ENCODE measurements at places on chromosomes 7 and 10. TPM values are rescaled to one million over a fixed set of nuclear protein-coding genes. Genes with fewer than 3 reads are reported as not detected.
A peak's percentile ranks its signal among the peaks of the same experiment; 100 is the strongest.

GRCh38 chr7:99193527-99194220 is 14.2 kb downstream of the KPNA7 start:
- no peak for DNase-seq
- H3K4me1 ChIP-seq = no peaks in the 10 kb centered on the region
- no peaks in the 10 kb centered on the region for H3K27me3 ChIP-seq
- H3K4me3 ChIP-seq = no peak overlapping the region
- H3K27ac ChIP-seq = no peak overlapping the region

Gene CTNNA3
- total RNA-seq = 27.9 TPM

Gene NKX1-2
- total RNA-seq = not detected

DNA sequence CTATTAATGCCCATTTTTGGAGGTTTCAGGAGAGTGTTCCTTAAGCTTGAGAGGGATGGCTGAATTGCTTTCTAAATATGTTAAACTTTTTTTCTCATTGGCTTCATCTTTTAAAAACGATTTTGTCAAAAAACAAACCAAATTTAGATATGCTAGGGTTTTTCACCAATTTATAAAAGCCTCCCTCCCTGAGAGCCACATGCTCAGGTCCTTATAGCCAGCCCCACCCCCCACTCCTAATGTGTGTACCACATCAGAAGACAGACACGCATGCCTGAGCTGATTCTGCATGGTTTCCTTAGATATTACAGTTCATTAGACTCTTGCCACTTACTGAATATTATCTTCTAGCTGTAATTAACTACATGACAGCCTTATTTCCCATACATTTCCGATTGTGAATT is 2.0 kb downstream of the CUL1 start:
- H3K27ac ChIP-seq = peak overlapping the region; percentile 99
- peak; percentile 46 for DNase-seq
- H3K27me3 ChIP-seq = no peaks in the 10 kb centered on the region
- H3K4me3 ChIP-seq = peak overlapping the region; percentile 64
- no peaks in the 10 kb centered on the region for H3K36me3 ChIP-seq

Gene NEUROG3
- total RNA-seq = not detected

Gene GFRA1
- total RNA-seq = 5.1 TPM

GRCh38 chr7:155283565-155284194 is 14.0 kb upstream of the INSIG1 start:
- no peak overlapping the region for H3K4me3 ChIP-seq
- no peaks in the 10 kb centered on the region for H3K36me3 ChIP-seq
- no peak for DNase-seq
- no peaks in the 10 kb centered on the region for H3K4me1 ChIP-seq
- no peaks in the 10 kb centered on the region for H3K27me3 ChIP-seq

- H3K4me1 ChIP-seq = peaks cover 8% of the 10 kb centered on the region
- H3K27ac ChIP-seq = no peak overlapping the region
- H3K4me3 ChIP-seq = peak overlapping the region; percentile 26
- peaks cover 95% of the 10 kb centered on the region for H3K27me3 ChIP-seq
- H3K36me3 ChIP-seq = no peaks in the 10 kb centered on the region
Observed at GRCh38 chr7:104328970-104329825, 795 bp downstream of the LHFPL3 start.

GRCh38 chr7:12623885-12624498 is 53.5 kb downstream of the SCIN start:
- H3K36me3 ChIP-seq = no peaks in the 10 kb centered on the region
- no peaks in the 10 kb centered on the region for H3K4me1 ChIP-seq
- no peak overlapping the region for H3K4me3 ChIP-seq
- no peaks in the 10 kb centered on the region for H3K27me3 ChIP-seq
- no peak overlapping the region for H3K27ac ChIP-seq
- DNase-seq = peak; percentile 33

DNA sequence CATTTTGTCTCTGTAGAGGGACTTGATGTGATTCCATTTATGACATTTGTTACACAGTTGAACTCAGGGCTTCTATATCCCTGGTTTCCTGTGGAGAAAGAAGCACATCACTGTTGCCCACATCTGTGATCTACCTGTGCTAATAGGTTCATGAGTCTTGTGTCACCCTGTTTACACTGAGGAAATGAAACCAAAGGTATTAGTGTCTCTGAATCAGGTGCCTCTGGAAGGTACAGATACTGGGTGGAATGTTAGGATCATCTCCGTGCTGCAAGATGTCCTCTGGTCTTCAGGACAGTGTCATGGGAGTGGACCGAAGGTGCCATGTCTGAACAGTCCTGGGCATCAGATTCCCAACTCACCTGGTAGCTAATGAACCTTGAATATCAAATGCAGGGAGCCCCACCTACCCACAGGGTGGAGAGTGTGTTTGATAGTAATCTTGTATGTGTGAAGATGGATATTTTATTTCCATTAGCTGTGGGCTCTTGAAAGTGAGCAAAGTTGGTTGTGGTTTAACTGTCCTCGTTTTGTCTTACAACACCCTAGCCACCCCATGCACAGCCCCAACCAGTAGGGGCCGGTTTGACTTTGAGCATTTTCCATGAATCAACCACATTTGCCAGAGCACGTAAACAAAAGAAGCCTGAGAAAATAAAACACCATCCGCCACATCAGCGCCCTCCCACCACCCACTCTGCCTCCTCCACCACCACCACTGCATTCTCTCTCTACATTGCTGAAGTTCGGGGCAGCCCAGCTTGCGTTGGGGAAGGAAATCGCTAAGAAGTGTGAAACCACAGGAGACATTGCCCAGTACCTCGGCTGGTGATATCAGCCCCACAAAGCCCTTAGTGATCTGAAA is 40.7 kb downstream of the TARP start:
- H3K27ac ChIP-seq = no peak overlapping the region
- DNase-seq = peak; percentile 39
- no peaks in the 10 kb centered on the region for H3K27me3 ChIP-seq
- H3K36me3 ChIP-seq = no peaks in the 10 kb centered on the region

DNA sequence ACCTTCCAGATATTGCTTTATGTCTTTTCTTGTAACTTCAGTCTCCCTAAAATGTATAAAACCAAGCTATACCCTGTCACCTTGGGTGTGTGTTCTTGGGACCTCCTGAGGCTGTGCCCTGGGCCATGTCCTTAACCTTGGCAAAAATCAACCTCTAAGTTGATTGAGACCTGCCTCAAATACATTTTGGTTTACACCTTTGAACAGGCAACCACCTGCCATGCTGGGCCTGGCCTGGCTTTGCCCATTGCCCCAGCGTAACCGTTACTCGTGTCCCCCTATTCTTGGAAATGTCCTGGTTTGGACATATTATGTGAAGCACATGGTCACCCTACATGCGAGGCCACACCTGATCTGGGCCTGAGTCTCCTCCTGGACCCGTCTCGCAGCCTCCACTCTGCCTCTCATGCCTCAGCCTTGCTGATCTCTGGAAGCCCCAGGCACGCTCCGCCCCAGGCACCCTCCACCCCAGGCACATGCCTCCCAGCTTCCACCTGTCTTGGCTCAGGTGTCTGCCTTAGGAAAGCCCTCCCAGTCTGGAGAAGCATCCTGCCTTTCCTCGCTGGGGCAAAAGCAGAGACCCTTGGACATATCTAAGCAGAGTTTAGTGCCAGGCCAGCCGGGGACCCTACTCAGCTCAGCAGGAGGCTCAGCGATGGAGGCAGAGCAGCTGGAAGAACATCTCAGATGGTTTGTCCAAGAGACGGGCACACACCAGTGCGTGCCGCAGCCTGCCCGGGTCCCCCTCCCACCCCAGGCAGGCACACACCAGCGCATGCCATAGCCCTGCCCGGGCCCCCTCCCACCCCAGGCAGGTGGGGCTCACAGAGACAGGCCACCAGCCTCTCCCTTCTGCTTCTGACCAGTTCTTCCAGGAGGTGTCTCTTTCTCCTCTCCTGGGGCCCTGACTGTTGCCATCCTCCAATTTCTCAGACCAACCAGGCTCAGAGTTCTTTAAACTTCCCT is 4.0 kb upstream of the VIPR2 start:
- no peak for DNase-seq
- peaks cover 2% of the 10 kb centered on the region for H3K4me1 ChIP-seq
- no peaks in the 10 kb centered on the region for H3K36me3 ChIP-seq
- H3K27ac ChIP-seq = no peak overlapping the region
- H3K27me3 ChIP-seq = peaks cover 26% of the 10 kb centered on the region

Gene OPN4
- not detected for total RNA-seq

- no peak for DNase-seq
- no peaks in the 10 kb centered on the region for H3K27me3 ChIP-seq
- H3K27ac ChIP-seq = no peak overlapping the region
Observed at GRCh38 chr7:105769901-105770628, 106.3 kb downstream of the ATXN7L1 start.

Gene PDLIM1
- 96.3 TPM for total RNA-seq

- H3K27me3 ChIP-seq = no peaks in the 10 kb centered on the region
- DNase-seq = peak; percentile 78
- no peak overlapping the region for H3K27ac ChIP-seq
Observed at GRCh38 chr10:51063659-51064535, 10.4 kb upstream of the PRKG1 start.

Gene CPA1
- 4.3 TPM for total RNA-seq

DNA sequence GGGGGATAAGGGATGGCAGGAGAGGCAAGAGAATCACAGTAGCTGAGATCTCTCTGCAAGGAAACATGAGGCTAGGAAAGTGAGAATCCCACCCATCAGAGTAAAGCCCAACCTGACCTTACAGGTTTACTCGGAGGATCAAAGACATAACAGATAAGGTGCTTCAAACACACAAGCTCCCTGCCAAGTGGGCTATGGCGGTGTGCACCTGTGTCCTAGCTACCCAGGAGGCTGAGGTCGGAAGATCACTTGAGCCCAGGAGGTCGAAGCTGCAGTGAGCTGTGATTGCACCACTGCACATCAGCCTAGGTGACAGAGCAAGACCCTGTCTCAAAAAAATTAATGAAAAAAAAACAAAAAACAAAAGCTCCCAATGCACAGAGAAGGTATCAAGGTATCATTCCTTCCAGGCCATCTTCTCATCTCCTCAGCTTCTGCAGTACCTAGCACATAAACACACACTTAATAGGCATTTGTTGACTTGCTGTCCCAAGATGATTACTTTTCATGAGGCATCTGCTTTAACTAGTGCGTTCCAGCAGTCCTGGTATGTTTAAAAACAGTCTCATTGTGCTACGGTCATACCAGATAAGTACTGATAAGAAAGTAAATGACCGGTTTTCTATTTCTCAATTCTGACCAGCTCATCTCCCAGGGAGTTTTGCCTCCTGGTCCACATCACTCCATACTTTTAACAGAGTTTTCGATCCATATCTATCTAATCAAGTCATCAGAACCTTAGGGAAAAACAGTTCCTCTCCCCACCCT is 13.3 kb downstream of the GNA12 start:
- peaks cover 27% of the 10 kb centered on the region for H3K4me1 ChIP-seq
- H3K27me3 ChIP-seq = no peaks in the 10 kb centered on the region
- peak; percentile 58 for DNase-seq
- H3K27ac ChIP-seq = no peak overlapping the region

DNA sequence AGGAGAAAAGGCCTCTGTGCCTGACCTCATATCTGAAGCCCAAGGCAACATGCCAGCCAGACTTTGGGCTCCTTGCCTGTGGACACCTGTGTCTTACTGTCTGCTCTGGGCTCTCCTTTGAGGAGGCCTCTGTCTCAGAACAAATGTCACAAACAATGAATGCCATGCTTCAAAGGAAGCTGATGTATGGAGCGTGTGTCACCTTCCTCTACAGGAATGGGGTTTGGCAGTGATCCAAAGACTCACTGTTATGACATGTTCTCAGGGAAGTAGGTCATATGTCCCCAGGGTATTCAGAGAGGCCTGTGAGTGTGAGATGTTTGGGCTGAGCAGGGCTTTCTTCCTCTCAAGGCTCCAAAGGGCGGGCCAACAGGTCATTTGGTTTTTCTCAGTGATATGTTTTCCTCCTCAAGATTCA is 38.4 kb downstream of the PTPRE start:
- H3K27me3 ChIP-seq = no peaks in the 10 kb centered on the region
- H3K36me3 ChIP-seq = no peaks in the 10 kb centered on the region
- H3K4me3 ChIP-seq = no peak overlapping the region
- DNase-seq = peak; percentile 59
- H3K4me1 ChIP-seq = no peaks in the 10 kb centered on the region

- no peak overlapping the region for H3K4me3 ChIP-seq
- H3K27ac ChIP-seq = no peak overlapping the region
- no peaks in the 10 kb centered on the region for H3K27me3 ChIP-seq
- no peaks in the 10 kb centered on the region for H3K36me3 ChIP-seq
- DNase-seq = no peak
- peaks cover 19% of the 10 kb centered on the region for H3K4me1 ChIP-seq
Observed at GRCh38 chr7:117238937-117239336, 83.9 kb downstream of the WNT2 start.

DNA sequence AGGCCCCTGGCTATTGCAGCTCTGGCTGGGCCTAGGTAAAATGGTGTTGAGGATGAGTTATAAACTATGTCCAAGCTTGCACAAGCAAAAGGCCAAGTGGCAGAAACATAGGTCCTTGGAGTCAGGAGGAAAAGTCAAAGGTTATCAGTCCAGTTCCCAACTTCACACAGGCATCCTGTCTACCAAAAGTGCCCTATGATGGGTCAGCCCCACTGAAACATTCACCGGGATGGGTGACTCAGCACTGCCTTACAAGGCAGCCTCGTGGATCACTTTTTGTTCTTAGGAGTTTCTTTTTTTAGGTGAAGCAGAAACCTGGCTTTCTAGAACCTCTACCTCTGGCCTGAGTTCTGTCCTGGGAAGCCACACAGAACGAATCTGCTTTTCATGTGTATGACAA is 158.8 kb upstream of the LYZL2 start:
- DNase-seq = no peak
- peak overlapping the region; percentile 41 for H3K27ac ChIP-seq
- H3K4me1 ChIP-seq = peaks cover 15% of the 10 kb centered on the region
- no peaks in the 10 kb centered on the region for H3K36me3 ChIP-seq
- H3K4me3 ChIP-seq = no peak overlapping the region

- H3K36me3 ChIP-seq = no peaks in the 10 kb centered on the region
- no peak for DNase-seq
- no peak overlapping the region for H3K27ac ChIP-seq
- no peaks in the 10 kb centered on the region for H3K4me1 ChIP-seq
Observed at GRCh38 chr7:153564391-153564790, 487.8 kb upstream of the DPP6 start.

GRCh38 chr7:150406567-150407421 is 27.7 kb downstream of the ZNF775 start:
- no peak overlapping the region for H3K27ac ChIP-seq
- peak; percentile 10 for DNase-seq
- H3K4me1 ChIP-seq = peaks cover 13% of the 10 kb centered on the region
- no peaks in the 10 kb centered on the region for H3K36me3 ChIP-seq
- no peak overlapping the region for H3K4me3 ChIP-seq

Gene CALML5
- not detected for total RNA-seq

- H3K27me3 ChIP-seq = peaks cover 3% of the 10 kb centered on the region
- H3K27ac ChIP-seq = no peak overlapping the region
- no peak overlapping the region for H3K4me3 ChIP-seq
- H3K36me3 ChIP-seq = no peaks in the 10 kb centered on the region
Observed at GRCh38 chr7:129136887-129137642, 7.4 kb upstream of the TSPAN33 start.

DNA sequence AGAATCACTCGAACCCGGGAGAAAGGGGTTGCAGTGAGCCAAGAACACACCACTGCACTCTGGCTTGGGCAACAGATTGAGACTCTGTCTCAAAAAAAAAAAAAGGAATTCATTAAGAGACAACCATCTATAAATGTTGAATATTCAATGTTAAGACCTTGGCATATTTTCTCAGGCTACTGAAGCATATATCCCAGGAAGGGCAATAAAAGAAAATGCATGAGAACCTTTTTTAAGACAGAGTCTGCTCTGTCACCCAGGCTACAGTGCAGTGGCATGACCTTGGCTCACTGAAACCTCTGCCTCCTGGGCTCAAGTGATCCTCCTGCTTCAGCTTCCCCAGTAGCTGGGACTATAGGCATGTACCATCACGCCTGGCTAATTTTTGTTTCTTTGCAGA is 165.0 kb downstream of the JMJD1C start:
- no peak overlapping the region for H3K4me3 ChIP-seq
- DNase-seq = no peak
- H3K27me3 ChIP-seq = no peaks in the 10 kb centered on the region
- no peaks in the 10 kb centered on the region for H3K36me3 ChIP-seq
- peak overlapping the region; percentile 44 for H3K27ac ChIP-seq
